ENCODE measurements at places on chromosomes 7 and 10. TPM values are rescaled to one million over a fixed set of nuclear protein-coding genes. Genes with fewer than 3 reads are reported as not detected.
A peak's percentile ranks its signal among the peaks of the same experiment; 100 is the strongest.

- no peak for DNase-seq
These were observed 114.5 kb downstream of the HIP1 start for GRCh38 chr7:75624134-75624832.

- DNase-seq: peak; percentile 71
These were observed 1378.7 kb downstream of the XPNPEP1 start for GRCh38 chr10:108544500-108545120.

- no peak for DNase-seq
These were observed 81.3 kb downstream of the GRID1 start for GRCh38 chr10:86285136-86285790.

DNA sequence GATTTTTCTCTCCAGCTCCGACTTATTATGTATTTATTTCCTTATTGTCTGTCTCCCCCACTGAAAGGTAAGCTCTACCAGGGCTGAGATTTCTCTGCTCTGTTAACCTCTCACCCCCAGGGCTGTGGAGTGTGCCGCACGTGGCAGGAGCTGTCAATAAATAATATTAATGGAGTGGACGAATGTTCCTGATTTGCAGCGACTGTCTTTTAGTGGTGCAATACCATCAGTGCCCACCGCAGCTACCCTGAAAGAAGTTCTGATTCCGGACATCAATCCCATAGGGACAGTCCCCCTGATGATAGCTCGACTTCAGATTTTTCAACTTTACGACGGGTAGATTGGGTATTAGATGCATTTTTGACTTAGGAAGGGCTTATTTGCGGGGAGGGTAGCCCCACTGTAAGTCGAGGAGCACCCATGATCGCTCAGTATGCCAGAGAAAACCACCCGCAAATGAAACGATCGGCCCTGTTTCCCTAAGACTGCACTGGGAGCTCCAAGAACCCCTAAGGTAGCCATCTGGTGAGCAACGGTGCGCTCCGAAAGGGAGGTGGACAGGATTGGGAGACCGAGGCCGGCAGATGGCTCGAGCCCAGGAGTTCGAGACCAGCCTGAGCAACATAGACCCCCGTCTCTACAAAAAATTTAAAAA is 986 bp upstream of the PPP2R2D start:
- no peak for DNase-seq

GRCh38 chr10:30073767-30074060 is 14.3 kb upstream of the JCAD start:
- no peak for DNase-seq

DNA sequence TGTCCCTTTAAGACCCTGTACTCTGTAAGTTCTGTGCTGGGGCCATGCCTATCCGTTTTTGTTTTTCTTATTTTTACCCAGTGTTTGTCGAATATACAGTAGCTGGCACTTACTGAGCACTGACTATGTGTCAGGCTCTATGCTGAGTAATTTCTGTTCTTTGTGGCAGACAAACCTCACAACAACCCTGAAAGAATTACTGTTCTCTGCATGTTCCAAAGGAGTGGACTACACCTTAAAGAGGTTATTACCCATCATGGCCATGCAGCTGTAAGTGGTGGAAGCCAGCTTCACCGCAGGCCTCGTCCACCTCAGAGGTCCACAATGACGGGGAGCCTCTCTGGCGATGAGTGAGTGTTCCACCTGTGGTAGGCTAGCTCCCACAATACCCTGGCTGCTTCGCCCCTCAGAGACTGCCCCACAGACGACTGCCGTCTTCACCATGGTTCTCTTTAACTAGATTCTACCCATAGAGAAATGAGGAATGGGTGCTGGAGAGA is 30.1 kb upstream of the RBM20 start:
- DNase-seq: no peak

- no peak for DNase-seq
These were observed 431.2 kb upstream of the AUTS2 start for GRCh38 chr7:69166979-69167516.

GRCh38 chr10:74234569-74234968 is 83.5 kb downstream of the ADK start:
- DNase-seq: no peak

GRCh38 chr7:1011297-1012003 is 28.5 kb downstream of the CYP2W1 start:
- DNase-seq: no peak

- no peak for DNase-seq
These were observed 134.0 kb upstream of the SEMA3D start for GRCh38 chr7:85320699-85321476.

DNA sequence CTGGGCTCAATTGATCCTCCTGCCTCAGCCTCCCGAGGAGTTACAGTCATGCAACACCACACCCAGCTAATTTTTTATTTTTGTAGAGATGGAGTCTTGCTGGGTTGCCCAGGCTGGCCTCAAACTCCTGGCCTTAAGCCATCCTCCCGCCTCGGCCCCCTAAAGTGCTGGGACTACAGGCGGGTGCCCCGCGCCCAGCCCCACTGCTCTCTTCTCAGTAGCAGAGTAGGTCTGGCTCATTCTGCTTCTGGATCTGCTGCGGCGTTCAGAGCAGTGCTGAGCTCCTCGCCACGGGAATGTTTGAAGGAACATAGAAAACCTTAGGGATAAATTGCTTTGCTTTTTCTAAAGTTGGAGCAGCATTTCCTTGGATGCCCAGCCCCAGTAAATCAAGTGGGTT is 27.4 kb downstream of the WIPI2 start:
- peak; percentile 45 for DNase-seq

- peak; percentile 79 for DNase-seq
These were observed 4.6 kb downstream of the ARPC1B start for GRCh38 chr7:99379043-99379577.

- DNase-seq: no peak
These were observed 106.8 kb downstream of the GALNT17 start for GRCh38 chr7:71238581-71239295.

DNA sequence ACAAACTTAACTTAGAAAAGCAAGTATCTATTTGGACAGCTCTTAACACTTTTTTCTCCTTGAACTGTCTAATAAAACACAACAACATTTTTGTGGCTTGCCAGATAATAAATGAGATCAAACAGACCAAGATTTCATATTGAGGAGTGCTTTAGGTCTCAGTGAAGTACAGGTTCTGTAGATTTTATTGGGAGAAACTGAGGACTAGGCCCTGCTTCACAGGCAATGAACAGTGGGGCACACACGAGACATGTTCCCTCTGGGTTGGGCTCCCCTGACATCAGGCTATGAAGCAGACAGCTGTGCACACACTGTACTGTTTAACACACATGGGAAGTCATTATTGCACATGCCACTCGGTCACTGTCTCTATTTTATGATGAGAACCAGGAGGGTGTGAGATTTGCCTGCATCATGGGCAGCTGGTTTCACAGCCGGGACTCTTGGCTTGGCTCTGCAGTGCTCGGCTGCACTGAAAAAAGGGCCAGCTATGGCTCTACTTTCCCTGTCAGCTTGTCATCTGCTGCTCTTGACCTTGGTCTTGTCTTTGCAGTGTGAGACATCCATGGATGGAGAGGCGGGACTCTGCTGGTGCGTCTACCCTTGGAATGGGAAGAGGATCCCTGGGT is 4.2 kb downstream of the IGFBP1 start:
- no peak for DNase-seq

DNA sequence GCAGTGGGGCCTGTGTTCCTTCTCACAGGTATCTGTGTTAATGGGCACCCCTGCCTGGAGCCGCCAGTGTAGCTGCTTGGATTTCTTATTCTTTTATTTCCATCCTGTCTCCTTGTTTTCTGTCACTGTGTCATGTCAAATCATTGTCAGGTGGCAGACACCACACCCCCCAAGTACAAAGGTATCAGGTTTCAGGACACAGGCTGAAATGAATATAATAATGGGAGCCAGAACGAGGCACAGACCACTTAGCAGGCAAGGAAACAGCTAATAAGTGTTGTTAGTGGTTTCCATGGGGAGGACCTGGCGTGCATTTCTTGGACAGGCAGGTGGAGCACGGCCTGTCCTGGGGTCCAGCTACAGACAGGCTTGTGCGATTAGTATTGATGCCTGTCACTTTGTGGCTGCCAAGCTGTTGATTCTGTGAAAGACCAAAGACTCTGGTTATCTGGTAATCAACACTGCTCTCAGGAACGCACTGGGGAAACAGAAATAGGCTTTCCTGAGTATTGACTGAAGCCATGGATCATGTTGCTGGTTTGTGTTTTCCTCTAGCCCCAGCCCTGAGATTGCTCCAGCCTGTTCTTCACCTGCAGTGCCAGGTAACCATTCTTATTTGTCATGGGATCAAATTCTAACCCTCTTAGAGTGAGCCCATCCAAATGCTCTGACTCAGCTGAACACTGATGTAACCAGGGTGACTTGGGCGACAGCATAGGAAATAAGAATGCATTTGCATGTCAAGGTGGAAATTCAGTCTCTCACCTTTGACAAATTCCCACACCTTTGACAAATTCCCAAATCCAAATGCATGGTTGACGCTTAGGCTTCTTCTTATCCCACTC is 1002.0 kb downstream of the LRMDA start:
- DNase-seq: no peak

DNA sequence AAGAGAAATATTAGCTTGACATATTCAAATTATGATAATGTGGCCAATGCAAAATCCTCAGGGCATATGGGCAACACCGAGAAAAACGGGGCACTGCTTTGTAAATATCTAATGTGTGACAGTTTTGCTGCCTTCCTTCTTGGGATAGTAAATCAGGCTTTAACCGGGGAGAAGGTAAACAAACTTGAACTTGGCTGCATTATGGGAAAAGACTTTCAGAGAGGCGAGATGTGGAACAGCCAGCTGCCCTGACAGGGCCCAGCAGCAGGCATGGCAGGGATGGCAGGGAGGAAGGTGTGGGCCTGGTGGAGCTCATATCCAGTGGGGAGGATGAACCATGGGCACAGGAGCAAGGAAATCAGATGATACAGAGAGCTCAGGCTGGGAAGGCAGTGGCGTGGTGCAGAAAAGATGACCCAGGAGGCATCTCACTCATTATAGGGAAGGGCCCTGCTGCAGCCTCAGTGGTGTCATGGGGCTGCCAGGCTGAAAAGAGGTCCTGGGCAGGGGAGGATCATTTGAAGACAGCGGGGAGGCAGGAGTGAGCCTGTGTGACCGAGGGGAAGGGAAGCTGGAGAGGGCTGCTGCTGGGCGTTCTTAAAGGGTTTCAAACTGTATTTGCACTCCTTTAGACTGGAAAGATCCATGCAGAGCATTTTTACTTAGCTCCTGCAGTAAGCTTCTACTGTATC is 26.7 kb downstream of the CXCL12 start:
- DNase-seq: no peak

DNA sequence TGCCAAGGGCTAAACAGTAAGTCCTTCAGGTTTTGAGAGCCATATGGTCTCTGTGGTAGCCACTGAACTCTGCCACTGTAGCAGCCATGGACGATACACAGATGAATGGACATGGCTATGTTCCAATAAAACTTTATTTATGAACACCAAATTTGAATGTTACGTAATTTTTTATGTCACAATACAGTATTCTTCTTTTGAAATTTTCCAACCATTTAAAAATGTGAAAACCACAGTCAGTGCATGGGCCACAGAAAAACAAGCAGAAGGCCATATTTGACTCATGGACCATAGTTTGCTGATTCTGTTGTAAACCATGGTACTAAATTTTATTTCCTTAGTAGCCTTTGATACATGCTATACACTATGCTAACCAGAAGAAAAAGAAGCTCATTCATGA is 361.8 kb downstream of the MAGI2 start:
- DNase-seq: no peak

- no peak for DNase-seq
These were observed 10.7 kb downstream of the AMZ1 start for GRCh38 chr7:2698581-2699288.

- DNase-seq: no peak
These were observed 223.6 kb downstream of the MDFIC start for GRCh38 chr7:115145512-115145911.

DNA sequence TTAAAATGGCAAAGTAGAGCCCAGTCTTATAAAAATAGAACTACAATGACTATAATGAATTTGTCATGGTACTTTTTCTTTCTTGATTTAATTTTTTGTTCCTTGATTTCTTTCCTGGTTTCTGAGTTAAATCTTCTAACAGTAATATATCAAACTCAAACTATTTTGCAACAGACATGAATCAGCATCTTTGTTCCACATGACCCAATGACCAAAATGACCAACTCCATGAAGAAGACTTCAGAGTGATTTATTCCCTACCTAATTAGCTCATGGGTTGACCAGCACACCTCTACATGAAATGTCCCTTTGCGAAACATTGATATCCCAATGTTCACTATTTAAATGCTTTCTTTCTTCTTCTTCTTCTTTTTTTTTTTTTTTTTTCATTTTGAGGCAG is 30.9 kb downstream of the NMT2 start:
- DNase-seq: no peak

DNA sequence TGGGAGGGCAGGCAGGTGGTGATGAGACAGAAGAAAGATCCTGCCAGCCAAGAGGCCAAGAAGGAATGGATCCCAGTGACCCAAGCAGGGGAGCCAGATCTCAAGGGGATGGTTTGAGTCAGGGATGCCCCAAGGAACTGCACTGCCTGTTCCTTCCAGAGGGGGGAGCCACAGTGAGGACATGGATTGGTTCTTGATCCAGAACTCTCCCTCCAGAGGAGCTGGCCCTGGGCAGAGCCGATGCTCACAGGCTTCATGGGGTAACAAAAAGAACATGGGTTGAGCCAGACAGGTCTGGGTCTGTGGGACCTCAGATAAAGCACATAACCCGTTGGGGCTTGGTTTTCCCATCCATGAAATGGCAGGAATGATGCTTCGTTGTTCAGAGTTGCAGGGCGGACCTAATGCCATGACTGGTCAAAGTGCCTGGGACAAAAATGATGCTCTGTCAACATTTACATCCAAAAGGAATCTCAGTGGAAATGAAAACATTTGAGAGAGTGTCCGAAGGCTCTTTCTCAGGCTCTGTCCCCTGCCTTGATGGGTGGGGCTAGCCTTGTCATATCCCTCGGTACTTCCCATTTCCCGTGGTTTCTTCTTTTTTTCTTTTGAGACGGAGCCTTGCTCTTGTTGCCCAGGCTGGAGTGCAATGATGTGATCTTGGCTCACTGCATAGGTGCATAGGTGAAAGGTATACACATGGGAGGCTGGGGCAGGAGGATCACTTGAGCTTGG is 4.7 kb upstream of the DENND2A start:
- DNase-seq: no peak

GRCh38 chr7:143393267-143394041 is 12.3 kb downstream of the ZYX start:
- DNase-seq: no peak

Gene TBXAS1
- total RNA-seq: 19.1 TPM

Gene ZNF488
- total RNA-seq: 0.71 TPM

Gene ATXN7L1
- 22.3 TPM for total RNA-seq

Gene FGFR2
- 10.8 TPM for total RNA-seq

Gene SPDYE11
- total RNA-seq: not detected

Gene CUTC
- 23.4 TPM for total RNA-seq

Gene GPR141
- 1.8 TPM for total RNA-seq
